ENCODE measurements at places on chromosomes 4 and X.

GRCh38 chr4:173218411-173219125 lies 50.0 kb downstream of the GALNT7 start:
- no peak for DNase-seq

DNA sequence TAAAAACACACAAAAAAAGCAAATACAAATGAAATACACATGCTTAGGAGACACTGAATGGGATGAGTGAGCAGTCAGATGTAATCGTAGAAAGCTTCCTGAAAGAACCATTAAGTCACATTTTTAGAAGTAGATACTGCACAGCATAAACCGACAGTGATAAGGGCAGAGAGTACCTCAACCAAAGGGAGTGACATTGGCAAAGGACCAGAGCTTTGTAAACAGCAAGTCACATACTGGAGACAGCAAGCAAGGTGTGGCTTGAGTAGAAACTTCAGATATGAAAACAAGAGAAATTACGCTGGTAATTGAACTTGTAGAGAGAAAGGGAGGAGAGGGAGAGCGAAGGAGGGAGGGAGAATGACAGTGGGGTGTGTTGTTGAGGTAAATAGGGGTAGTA lies 92.0 kb downstream of the CHRDL1 start:
- DNase-seq = no peak

DNA sequence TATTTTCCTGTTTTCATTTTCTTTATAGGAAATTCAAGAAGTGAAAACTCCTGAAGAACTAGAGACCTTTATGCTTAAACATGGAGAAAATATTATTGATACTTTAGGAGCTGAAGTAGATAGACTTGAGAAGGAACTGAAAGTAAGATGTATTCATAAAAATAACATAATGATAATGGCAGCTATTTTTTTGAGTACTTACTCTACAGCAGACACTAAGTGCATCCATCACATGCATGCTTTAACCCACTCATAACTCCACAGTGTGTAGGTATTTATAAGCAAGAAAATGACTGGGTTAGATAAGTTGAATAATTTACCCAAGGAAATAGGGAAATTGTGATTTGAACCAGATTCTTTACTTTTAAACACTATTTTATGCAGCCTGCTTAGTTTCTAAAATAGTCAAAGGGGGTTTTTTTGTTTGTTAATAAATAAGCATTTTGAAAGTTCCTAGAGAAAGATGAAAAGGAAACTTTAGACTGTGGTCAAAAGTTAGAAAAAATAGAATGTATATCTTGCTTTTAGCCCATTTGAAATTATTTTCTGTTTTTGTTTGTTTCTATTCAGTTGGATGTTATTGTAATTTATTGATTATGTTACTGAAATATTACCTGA lies 74.2 kb downstream of the BEND4 start:
- no peak for DNase-seq

- DNase-seq = no peak
These were observed 98.2 kb downstream of the AFF1 start for GRCh38 chr4:87032884-87033533.

GRCh38 chrX:39857780-39858179 lies 240.0 kb downstream of the BCOR start:
- DNase-seq = no peak

DNA sequence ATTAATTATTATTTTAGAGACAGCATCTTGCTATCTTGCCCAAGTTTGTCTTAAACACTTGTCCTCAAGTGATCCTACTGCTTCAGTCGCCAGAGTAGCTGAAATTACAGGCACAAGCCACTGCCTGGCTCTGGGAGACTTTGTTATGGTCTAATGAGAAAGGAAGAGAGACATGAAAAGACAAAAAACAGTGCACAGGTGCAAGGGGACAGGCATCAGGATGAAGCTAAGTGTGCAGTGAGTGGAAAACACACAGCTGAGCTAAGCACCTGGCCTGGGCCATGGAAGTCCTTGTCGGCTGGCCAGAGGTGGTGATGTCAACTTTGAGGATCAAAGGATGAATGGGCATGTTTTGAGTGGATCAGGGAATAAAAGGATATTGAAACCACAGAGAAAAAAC lies 102.7 kb downstream of the HS3ST1 start:
- no peak for DNase-seq

DNA sequence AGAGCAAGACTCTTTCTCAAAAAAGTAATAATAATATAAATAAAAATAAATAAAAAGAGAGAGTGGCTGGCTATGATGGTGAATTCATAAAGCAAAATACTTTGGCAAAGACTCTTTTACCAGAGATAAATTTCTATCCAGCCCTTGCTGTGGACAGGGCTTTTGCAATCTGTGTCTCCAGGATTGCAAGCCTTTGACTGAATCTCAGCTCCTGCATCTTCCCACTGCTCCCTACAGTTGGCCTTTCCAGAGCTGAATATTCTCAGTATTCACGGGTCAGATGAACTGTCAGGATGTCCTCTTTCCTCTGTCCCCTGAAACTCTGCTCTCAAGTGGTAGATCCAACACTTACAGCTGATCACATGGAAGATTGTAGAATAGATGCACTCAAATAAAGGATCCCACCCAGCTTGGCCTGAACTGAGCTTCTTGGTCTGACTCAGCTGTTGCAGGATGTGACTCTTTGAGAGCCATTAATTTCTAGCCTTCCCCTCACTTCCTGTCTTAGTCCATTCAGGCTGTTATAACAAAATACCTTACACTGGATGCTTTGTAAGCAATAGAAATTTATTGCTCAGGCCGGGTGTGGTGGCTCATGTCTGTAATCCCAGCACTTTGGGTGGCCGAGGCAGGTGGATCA lies 123.4 kb upstream of the GUCY1A1 start:
- DNase-seq = no peak

DNA sequence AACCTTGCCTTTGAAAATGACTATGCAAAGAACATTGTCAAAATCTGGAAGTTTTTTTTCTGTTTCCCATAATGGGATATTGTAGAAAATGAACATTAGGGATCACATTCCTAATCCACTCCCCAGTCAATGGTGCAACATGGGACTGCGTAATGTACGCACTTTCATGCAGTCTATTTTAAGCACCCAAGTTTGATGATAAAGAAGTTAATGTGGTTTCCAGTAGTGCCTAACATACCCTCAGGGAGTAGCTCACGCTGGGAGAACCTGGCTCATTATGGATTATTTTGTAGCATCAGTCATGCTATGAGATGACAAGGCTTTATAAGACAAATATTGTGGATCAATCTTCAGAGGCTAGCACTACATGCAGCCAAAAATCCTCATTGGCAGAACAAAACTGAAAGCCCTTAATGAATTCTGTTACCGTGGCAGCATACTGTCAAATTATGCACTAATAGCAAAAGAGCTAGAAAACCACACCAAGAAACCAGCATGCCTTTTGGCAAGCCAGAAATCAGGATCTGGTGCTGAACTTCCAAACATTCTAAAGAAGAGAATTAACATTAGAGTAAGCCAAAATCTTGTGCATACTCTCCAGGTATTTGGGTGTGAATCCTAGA lies 1392.8 kb upstream of the TENM3 start:
- DNase-seq = no peak

DNA sequence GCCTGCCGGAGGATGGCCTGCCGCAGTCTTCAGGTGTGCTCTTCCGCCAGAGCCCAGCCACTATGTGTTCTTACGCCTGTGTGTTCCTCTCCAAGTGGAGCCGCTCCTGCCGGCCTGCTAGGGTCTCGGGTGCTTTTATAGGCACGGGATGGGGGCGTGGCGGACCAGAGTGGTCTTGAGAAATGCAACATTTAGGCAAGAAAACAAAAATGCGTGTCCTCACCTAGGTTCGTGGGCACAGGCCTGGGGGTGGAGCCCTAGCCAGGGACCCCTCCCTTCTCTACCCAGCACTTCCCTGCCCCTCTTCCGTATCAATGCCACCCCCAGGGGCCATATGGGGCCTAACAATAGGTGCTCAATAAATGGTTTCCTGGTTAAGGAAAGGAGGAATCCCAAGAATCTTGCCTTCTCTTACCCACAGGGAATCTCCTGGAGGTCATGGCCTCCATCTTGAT lies 34.4 kb upstream of the LRBA start:
- no peak for DNase-seq

- DNase-seq = no peak
These were observed 49.3 kb downstream of the KDR start for GRCh38 chr4:55075823-55076716.

DNA sequence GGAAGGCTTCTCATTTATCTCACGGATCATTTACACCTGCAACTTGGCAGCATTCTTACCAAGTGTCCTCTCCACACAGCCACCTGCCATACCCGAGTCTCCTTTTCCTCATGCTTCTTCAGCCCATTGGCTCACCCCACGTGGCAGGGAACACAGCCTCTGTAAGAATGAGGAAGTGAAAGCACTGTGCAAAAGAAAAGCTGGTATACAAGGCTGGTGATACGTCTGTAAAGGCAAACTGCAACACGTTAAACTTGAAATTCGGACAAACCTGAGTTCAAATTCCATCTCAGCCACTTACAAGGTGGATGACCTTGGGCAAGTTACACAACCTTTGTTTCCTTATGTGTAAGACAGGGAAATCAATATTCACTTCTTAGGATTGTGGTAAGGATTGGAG lies 164.0 kb upstream of the RASGEF1B start:
- peak; percentile 64 for DNase-seq

DNA sequence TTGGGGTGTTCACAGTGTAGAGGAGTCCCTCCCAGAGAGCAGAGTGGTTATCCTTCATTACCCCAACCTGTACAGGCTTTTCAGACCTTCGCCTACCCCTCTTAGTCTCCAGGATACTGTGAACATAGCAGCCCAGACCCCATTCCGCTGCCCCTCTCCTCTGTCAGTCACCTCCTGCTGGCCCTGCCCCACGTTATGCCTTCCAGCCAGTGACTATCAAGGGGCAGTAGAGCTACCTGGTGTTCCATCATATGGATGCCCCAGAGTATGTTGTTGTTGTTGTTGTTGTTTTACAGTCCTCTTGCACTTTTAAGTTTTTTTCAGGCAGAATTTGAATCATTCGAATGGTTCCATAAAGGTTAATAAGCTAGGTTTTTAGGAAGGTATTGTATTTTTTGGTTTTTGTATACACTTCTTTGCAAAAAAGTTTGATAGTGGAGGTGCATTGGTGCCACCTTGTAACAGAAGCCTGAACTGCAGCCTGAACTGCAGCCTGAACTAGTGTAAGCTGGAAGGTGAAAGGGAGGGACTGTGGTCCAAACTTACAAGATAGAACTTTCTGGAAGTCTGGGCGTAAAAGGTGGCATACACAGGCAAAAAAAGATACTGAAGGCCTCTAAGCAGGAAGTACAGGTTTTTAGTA lies 101.4 kb upstream of the RAB40AL start:
- no peak for DNase-seq

DNA sequence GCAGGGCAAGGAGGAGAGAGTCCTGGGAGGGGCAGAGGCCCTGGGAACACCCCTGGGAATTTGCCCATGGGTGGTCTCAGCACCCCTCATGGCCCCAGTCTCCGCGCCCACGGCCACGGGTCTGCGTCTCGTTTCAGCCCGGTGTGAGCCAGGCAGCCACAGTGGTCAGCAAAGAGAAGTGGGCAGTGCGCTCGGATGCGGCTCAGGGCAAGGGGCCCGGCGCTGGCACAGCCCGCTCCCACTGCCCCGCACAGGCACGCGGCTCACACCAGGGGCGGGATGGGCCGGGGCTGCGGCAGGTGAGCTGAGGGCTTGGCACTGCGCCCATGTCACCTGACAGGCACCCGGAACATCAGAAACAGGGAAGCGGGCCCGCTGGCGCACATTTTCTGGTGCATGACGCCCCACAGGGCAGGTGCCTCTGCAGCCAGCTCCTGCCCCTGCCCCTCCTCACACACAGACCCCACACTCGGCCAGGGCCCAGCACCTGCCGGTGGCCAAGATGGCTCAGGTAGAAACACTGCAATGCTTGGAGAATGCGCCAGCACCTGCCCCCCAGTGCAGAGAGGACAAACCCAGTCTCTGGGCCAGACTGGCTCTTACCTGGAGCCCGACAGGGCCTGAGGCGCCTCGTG lies 41.9 kb upstream of the MXD4 start:
- DNase-seq = no peak

DNA sequence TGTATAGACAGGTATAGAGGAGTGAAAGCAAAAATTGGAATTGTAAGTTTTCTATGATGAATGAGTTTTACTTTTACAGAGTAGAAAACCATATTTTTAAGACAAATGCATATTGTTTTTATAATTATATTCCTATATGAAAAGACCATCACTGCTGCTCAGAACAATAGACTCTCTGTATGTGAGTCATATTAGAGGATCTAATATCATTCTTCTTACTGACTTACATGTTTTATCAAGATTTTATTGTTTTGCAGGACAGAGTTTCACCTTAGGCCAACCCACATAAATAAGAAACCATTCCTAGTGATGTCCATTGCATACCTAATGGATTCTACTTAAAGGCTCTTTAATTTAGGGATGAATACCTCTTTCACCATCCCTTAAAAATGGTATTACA lies 88.6 kb downstream of the NR3C2 start:
- no peak for DNase-seq

DNA sequence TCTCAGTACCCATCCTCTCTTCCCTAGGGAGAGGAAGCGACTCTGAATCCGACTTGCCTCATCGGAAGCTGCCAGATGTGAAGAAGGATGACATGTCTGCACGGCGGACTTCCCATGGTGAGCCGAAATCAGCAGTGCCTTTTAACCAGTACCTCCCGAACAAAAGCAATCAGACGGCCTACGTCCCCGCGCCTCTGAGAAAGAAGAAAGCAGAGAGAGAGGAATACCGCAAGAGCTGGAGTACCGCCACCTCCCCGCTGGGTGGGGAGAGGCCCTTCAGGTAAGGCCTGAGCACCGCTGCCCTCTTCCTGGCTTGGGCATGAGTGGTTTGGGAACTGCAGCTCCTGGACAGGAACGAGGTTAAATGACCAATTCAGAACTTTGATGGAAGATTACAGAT lies 81.2 kb downstream of the LIMCH1 start:
- DNase-seq = no peak

DNA sequence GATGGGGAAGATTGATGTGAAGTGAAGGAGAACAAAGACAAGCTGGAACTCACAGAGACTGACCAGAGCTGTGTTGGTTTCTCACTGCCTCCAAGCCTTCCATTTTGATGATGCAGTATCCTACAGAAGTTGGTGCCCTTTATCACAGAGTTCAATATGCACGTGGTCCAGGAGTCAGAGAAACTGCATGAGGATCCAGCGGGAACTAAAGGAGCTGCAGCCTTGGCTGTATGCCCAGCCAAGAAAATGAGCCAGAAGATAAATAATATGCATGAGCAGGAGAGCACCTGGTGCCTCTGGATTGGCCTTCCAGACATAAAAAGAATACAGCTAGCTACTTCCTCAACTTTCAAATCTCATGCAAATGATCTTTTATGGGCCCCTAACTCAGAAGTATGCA lies 44.3 kb upstream of the DCLK2 start:
- no peak for DNase-seq

GRCh38 chr4:151804821-151805220 lies 44.0 kb upstream of the GATB start:
- DNase-seq = no peak

- no peak for DNase-seq
These were observed 86.5 kb downstream of the DRD5 start for GRCh38 chr4:9867751-9868425.

Measured in HL-60 (cell line).